ENCODE measurements at places on chromosomes 12 and 14.

DNA sequence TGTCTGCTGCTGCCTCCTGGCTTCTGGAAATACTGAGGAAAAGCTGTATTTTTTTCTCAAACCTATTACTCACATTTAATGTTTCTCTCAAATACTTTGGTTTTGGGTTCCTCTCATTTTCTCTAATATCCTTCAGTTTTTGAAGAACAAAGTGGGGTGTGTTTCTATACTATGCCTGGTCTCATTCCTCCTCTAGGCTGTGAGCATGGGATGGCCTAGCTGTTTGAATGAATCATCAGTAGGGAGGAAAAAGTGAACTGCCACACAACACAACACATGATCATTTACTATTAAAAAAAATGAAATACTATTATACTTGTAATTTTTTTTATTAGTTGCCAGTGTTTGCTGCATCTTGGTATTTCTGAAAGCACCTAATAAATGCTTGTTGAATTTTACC, 11.3 kb upstream of the SMCO3 start:
- no peak for DNase-seq

DNA sequence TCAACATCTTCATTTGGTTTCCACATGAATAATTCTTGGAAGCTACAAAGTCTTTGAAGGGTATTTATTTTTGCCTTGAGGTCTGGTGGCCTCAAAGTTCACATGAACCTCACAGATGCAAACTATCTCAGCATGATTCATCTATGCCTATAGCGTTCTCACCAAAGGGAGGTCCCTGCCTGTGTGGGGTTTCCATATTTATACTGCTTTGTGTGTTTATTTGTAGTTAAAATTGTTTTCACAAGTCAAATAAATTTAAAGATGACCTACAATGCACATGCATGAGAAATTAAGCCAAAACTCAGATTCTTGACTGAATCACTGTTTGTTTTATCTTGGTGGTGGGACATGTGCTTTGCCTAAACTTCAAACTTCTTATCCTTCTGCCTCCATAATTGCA, 176.7 kb downstream of the PPM1H start:
- no peak for DNase-seq

DNA sequence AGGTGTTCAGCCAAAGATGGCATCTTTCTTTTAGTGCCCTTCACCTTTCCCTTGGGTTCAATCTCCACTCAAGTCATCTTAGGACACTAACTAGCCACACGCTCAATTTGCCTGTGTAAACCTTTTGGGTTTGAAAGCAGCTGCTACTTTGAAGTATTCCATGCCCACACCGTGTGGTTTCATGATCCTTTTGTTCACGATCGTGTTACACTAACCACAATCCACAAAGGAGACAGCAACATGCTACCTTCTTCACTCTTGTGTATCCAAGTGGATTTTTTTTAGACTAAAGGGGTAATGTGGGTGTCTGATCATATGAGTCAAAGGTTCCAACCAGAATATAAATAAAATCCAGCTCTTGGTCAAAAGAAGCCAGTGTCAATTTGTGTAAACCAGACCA, 122.7 kb upstream of the FAR2 start:
- DNase-seq: no peak

DNA sequence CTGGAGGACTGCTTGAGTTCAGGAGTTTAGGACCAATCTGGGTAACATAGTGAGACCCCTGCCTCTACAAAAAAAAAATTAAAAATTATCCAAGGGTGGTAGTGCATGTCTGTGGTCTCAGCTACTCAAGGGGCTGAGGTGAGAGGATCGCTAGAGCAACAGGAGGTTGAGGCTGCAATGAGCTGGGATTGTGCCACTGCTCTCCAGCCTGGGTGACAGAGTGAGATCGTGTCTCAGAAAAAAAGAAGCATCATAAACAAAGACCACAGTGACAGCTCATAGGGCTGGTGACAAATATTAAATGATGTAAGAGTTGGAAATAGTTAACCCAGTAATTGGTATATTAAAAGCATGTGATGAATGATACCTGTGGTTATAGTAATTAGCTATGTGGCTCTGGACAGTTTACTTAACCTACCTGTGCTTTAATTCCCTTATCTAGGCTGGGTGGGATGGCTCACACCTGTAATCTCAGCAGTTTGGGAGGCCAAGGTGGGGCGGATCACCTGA, 68.0 kb downstream of the GSC start:
- DNase-seq: no peak

- no peak for DNase-seq
These were observed 201.3 kb upstream of the FOXN3 start for GRCh38 chr14:89618330-89618708.

DNA sequence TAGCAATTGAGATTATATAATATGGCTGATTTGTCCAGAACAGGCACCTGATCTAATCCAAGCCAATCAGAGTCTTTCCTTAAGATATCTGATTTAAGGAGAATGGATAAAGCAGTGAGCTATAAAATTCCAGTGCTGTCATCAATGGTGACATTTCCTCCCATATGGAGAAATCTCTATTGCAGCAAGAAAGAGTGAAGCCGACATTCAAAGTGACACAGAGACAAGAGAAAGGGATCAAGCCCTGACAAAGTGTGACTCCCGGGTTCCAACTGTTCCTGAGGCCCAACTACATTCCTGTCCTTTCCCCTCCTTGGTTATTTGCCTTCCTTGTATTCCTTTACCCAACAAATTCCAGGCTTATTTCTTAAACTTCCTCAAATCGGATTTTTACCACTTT, 430.0 kb upstream of the SOX5 start:
- no peak for DNase-seq

DNA sequence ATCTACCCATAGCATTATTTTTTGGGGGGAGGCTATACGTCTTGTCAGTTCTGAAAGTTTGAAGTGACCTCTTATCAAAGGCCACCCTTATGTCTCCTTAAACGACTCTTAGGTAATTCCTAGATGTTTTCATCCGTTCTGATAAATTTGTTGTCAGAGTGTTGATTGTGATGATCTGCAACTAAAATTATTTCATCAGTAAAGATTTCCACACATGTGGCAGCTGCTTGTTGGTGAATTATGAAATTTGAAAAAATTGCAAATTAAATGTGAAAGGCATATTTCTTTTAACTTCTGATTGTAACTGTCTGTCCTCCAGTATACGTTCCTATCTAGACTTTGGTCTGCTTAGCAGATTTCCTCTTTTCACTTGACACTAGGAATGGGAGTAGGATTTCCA, 1.4 kb downstream of the ADIPOR2 start:
- no peak for DNase-seq

DNA sequence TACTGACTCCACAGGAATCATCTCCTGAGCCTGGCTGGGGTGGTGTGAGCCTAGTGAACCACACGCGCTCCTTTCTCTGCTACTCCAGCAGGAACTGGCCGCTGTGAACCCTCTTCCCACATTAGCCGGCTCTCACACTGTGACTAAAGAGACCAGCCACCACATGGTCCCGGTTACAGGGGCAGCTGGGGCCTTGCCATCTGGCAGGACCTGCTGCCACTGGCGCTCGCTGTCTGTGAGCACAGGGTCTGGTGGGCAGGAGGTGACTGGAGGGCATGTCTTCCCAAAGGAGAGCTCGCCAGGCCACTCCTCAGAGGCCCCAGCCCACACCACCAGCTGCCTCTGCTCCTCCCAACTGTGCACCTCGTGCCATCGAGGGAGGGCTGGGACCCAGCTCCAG, 99.3 kb downstream of the SINHCAF start:
- DNase-seq: no peak

DNA sequence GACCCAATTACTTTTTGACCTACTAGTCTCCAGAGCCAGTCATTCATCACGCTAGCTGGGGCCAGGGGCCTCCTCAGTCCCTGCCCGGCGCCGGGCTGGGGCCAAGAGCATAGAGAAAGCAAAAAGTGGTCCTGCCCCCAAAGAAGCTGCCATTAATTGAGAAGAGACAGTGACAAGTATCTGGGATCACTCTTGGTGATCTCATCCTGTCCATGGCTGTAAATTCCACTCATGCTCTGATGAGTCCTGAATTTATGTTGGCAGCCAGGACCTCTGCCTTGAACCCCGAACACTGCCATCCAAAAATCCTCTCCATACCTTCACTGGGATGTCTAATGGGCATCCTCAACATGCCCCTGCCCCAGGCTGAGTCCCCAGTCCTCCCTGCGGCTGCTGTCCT, 34.4 kb upstream of the DLK1 start:
- DNase-seq: no peak

DNA sequence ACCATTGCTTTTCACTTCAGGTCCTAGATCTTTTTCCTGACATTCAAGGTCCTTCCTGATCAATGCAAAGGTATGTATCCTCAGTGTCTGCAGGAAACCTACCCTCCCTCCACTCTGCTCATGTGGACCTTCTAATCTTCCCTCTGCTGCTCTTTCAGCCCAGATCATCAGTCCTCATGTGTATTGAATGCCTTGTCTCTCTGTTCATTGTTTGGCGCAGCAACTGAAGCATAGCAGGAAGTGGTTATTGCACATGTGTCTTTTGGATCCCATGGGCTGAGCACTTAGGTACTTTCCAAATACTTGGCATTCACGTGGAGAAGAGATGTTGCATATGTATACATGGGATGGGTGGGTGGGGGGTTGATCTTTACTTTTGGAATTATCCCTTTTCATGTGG, 4.3 kb upstream of the NIN start:
- no peak for DNase-seq

GRCh38 chr14:74661726-74662450, 49.9 kb upstream of the LTBP2 start:
- DNase-seq: no peak

GRCh38 chr14:90484291-90484690, 87.5 kb downstream of the CALM1 start:
- DNase-seq: no peak

DNA sequence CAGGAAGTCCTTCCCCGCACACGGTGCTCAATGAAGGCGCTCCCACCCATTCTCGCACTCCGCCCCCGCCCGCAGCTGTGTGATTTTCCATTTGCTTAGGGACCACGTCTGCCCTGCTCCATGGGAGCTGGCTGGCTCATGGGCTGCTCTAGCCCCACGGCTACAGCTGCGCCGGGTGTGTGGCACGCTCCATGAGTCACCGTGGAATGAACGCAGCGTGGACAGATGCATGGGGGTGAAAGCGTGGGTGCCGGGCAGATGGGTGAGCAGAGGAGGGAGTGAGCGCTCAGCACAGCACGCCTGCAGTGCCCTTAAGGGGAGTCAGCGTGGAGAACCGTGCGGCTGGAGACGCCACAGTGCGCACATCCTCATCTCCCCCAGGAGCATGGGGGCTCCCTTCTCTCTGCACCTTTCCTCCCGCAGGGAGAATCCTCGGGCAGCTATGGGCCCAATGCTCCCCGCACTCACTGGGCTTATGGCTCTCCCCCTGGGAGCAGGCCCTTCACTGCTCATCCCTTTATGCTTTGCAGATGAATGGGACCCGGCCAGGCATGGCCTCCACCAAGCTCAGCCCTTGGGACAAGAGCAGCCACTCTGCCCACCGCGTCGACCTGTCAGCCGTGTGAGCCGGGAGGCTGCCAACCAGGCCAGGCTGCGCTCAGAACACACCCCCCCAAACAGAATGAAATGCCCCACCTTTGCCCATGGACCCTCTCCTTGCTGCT, 185.1 kb downstream of the ADGRD1 start:
- DNase-seq: no peak

DNA sequence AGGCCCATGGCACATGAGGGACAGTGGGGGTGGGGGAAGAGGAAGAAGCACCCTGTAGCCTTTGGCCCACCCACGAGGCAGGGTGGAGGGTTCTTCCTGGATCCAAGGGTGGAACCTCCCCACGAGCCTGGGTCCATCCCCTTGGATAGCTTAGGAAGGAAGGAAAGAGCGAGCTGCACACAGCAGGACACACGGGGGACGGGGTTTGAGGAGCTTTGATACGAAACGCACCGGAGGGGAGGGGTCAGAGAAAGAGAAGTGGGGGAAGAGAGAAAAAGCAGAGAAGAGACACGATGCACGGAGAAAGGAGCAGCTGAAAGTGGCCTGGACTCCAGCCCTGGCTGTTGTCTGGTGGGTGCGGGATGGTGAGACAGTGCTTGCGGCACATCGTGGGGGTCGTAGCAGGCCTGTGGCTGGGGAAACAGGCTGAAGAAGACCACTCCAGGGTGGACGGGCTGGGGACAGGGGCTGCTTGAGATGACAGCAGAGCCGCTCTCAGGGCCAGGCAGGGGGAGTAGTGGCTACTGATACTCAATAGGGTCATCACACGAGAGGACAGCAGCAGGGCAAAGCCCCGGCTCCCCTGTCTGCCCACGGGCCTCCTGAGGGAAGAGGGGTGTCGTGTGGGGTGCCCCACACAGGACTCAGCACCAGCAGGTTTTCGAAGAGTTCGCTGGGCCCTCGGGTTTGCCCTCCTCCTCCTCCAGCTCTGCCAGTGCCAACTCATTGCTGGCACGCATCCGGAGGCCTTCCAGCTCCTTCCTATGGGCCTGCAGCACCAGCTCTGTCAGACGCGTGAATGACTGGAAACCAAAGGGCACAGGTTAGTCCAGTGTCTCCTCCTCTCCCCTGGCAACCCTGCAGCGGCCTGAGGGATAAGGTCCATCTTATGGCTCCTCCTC, 5.4 kb upstream of the GPX2 start:
- DNase-seq: no peak

DNA sequence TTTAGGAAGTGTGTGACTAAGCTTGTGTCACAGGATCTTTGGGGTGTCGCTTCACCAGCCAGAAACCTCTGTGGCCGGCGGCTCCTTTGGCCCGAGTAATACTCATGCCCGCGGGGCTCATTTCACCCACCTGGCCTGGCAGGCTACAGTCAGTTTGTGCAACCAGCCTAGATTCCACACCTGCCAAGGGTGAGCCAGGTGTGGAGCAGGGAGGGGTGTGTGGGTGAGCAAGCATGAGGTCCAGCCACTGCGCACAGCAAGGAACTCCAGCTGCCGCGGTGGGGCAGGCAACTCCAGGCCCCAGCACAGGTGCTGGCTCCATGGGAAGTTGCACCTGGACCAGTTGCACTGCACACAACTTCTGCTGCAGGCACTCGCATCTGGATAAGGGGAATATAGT, 462.3 kb upstream of the LRFN5 start:
- no peak for DNase-seq

DNA sequence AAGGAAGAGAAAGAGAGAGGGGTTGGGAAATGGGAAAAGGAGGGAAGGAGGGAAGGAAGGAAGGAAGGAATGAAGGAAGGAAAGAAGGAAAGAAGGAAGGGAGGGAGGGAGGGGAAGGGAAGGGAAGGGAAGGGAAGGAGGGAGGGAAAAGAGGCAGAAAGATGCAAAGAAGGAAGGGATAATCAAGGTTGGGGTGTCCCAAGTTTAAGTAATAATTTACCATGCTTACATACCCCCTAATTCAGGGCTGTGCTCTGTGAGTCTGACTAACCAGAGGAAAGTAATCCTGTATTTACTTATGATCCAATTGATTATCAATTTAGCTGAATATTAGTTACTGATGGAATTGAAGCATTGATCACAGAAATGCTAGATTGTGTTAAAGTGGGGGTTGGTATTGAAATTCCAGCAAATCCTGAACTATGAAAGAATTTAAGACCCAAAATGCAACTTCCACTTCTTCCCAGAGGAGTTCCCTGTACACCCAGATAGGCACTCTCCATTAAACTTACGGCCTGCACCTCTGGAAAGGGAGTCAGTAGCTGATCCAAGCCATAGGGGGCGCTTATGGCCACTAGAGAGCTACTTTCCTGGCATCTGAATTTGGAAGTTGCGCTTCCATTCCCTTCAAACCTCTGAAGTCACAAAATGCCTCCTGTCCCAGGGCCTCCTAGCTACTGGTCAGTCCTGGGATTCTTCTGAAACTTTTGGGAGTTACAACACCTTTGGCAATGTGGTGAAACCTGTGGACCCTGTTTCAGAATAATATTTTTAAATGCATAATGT, 162.7 kb upstream of the PWP1 start:
- DNase-seq: no peak

- no peak for DNase-seq
These were observed 826 bp downstream of the PRKCH start for GRCh38 chr14:61322011-61322798.
